Effector memory CD8-positive, alpha-beta T cell (primary cell): ENCODE measurements at places on chromosomes 3 and 15.

DNA sequence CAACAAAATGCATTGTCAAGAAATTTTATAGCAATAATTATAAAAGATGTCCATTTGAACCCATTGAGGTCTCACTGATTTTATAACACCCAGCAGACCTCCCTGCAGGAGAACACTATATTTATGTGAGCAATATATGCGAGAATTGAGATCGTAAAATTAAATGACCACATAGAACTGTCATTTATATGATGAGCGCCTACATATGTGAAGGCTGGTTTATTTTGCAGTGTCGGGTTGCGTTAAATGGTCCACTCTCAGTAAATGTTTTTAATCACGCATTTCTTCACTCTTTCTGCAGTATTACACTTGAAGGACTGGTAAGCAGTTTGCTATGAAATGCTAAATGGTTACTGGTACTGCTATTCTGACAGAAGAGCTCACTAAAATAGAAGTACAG, 408.5 kb upstream of the AGTR1 start:
- DNase-seq, result no peak

GRCh38 chr15:33460166-33460805, 149.5 kb downstream of the RYR3 start:
- DNase-seq, result no peak

GRCh38 chr3:169181666-169182065, 481.8 kb downstream of the MECOM start:
- DNase-seq, result no peak

- no peak for DNase-seq
Observed at GRCh38 chr3:30535525-30535924, 70.9 kb upstream of the TGFBR2 start.

- no peak for DNase-seq
Observed at GRCh38 chr3:177893331-177893730, 642.9 kb upstream of the KCNMB2 start.

DNA sequence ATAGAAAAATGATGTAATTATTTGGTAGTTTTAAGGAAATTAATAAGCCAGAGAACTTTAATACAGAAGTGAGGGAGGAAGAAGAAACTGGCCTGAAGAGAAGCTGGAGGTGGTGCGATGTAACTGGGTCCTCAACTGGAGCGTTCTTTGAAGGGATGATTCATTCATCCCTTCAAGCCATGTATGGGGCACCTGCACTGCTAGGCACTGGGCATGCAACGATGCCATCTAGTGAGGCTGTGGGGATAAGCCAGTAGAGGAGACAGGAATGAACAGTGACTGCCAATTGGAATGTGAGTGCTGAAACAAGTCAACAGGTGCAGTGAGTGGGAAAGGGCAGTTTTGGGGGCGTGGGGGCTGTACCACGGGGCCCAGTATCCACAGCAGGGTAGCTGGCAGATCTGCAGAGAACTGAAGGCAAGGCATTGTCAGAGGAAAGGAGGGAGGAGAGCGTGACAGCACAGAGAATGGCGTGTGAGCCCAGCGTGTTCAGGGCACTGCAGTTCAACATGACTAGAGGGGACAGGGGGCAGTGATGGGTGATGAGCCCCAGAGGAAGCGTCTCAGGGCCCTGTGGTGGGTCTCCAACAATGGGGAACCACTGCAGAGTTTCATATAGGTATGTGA, 3.8 kb upstream of the KIF23 start:
- DNase-seq, result no peak

- DNase-seq, result no peak
Observed at GRCh38 chr15:67835297-67836133, 4.3 kb downstream of the RNU6-1 start.

GRCh38 chr3:139797724-139798343, 120.1 kb upstream of the NMNAT3 start:
- no peak for DNase-seq
